ENCODE measurements at places on chromosomes 5 and 9.

DNA sequence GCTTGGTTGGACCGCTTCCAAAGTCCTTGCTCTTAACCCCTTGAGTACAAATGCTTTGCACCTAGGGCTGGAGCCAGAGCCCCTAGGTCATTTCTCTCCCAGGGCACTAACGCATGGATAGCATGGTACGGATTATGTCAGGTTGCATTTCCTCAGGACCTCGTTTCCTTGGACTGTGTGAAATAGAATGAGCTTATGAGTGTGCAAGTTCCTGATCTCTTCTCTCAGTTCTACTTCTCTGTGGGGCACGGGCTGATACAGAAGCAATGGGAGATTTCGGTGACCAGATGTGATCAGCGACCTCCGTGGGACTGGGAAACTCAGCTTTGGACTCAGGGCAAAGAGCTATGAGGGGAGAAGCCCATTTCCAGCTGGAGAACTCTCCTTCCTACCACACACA is 14.2 kb downstream of the SPARC start:
- H3K27ac ChIP-seq: no peak overlapping the region
- DNase-seq: no peak
- H3K4me1 ChIP-seq: peaks cover 56% of the 10 kb centered on the region
- H3K36me3 ChIP-seq: no peaks in the 10 kb centered on the region
- H3K27me3 ChIP-seq: no peaks in the 10 kb centered on the region

DNA sequence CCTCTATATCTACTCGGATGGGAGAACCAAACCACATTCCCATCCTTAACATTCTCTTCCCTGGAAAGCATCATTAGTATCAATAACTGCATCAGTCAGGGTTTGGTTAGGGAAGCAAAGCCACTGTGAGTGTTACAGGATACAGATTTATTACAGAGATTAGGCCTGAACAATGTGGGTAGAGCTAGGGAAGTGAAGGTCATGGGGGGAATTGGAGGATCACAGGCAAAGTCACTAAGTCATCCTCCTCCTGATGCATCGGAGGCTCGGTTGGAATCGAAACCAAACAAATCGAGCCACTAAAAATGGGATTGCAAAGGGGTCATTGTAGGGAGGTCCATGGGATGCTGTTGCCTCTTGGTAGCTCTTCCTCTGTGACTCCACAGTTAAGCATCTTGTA is 61.8 kb upstream of the ZBTB43 start:
- H3K27me3 ChIP-seq: no peaks in the 10 kb centered on the region
- no peak overlapping the region for H3K27ac ChIP-seq
- no peaks in the 10 kb centered on the region for H3K4me1 ChIP-seq
- no peaks in the 10 kb centered on the region for H3K36me3 ChIP-seq
- DNase-seq: no peak

DNA sequence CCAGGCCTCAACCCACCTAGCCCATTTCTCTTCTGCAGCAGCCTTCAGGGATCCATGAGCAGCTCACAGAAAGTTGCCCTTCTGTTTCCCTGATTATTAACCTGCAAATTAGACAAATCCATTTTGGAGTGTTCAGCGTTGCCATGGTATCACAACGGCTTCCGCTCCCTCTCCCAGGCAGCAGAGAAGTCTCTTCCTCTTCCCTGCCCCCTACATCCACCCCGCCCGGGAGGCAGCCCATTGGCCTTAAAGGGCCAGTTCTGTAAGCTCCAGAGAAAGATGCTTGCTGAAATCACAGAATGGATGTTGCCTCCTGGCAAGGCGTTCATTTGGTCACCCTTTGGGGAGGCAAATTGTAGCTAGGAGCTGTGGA is 47.7 kb upstream of the BOD1 start:
- H3K36me3 ChIP-seq: no peaks in the 10 kb centered on the region
- no peaks in the 10 kb centered on the region for H3K27me3 ChIP-seq
- no peak for DNase-seq
- no peak overlapping the region for H3K4me3 ChIP-seq
- H3K4me1 ChIP-seq: peaks cover 12% of the 10 kb centered on the region

- peaks cover 32% of the 10 kb centered on the region for H3K4me1 ChIP-seq
- no peaks in the 10 kb centered on the region for H3K36me3 ChIP-seq
- H3K27me3 ChIP-seq: no peaks in the 10 kb centered on the region
- H3K4me3 ChIP-seq: no peak overlapping the region
- DNase-seq: no peak
- no peak overlapping the region for H3K27ac ChIP-seq
Measured at GRCh38 chr5:107389130-107389774, 281.5 kb downstream of the EFNA5 start.

DNA sequence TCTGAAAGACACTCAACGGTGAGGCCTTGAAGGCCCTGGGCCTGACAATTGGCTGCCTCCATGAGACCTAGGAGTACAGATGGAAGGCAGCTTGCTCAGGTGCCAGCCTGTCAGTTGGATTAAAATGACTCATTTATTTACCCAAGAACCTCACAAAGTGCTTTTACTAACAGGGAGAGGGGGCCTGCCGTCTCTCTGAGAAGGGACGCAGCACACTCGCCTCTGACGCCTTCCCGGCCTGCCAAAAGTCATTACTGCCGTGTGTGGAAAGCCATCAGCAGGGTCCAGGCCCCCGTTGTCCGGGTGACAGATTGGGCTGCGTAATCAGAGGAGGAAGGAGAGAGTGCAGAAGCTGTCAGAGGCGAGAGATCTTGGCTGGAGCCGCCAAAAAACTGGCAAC is 32.4 kb downstream of the DDX31 start:
- peaks cover 2% of the 10 kb centered on the region for H3K36me3 ChIP-seq
- DNase-seq: no peak
- H3K4me1 ChIP-seq: no peaks in the 10 kb centered on the region

DNA sequence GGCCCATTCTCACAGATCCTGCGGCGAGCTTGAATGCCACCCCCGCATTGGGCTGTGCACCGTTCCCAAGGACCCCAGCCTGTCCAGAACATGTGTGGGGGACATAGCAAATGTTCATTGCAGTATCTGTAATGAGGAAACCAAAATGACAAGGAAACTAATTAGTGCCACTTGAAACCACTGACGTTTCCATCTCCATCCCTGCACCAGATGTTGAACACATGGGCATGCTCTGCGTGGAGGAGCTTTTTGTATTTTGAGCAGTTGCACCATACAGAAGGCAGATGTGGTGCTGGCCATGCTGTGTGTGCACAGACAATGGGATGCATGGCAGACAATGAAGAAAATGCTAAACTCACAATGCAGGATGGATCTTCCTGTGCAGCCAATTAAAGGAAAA is 437.7 kb downstream of the SEMA5A start:
- no peaks in the 10 kb centered on the region for H3K4me1 ChIP-seq
- no peaks in the 10 kb centered on the region for H3K36me3 ChIP-seq
- H3K4me3 ChIP-seq: no peak overlapping the region

Measured in Caco-2 (cell line).